Thymus (tissue), 14 donors: ENCODE measurements at places on chromosomes 2 and 18. TPM values are rescaled to one million over a fixed set of nuclear protein-coding genes. Genes with fewer than 3 reads are reported as not detected.
A peak's percentile ranks its signal among the peaks of the same experiment; 100 is the strongest.

GRCh38 chr2:101501443-101501842, 26.5 kb upstream of the RFX8 start:
- H3K4me3 ChIP-seq: no peak overlapping the region
- H3K27me3 ChIP-seq: no peaks in the 10 kb centered on the region
- peaks cover 6% of the 10 kb centered on the region for H3K4me1 ChIP-seq
- H3K27ac ChIP-seq: no peak overlapping the region
- no peaks in the 10 kb centered on the region for H3K36me3 ChIP-seq
- no peak for DNase-seq

MOGAT1 gene
- total RNA-seq: not detected

IKZF2 gene
- 158 TPM for total RNA-seq

GRCh38 chr2:2662037-2662846, 331.2 kb upstream of the MYT1L start:
- no peaks in the 10 kb centered on the region for H3K36me3 ChIP-seq
- no peak overlapping the region for H3K4me3 ChIP-seq
- DNase-seq: no peak
- H3K27me3 ChIP-seq: no peaks in the 10 kb centered on the region

DNA sequence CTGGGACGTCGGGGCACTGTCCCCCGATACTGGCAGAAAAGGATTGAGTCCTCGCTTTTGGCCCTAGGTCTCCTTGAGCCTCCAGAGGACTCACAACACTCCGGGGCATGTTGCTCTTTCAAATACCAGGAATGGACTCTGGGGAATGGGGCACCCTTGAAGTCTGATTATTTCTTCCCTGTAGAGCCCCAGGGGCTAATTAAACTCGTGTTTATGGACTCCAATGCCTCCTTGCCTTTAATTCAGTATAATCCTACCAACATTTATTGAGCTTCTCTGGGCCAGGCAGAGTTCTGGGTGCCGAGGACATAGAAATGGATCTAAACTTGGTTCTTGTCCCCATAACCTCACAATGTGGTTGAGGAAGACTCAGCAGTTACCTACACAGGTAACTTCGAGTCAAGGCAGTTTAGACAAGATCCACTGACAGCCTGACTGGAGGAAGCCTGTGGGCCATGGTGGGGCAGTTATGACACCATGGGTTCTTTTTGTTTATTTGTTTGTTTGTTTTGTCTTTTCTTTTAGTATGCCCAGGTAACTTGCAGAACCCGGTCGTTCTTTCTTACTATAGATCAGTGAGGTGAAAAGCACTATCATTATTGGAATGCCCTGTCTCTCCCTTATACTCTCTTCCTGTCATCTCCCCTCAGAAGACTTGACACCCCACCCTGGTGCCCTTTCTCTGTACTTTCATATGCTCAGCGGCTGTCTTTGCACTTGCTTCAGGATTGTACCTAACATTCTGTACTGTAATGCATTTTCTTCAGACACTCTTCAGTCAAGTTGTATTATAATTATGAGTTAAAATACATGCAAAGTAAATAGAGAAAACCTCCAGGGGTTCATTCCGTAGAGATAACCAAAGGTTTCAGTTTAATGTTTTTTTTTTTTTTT, 3.2 kb downstream of the CFLAR start:
- H3K4me3 ChIP-seq: peak overlapping the region; percentile 93
- H3K27me3 ChIP-seq: no peaks in the 10 kb centered on the region
- H3K4me1 ChIP-seq: peaks cover 27% of the 10 kb centered on the region
- no peak for DNase-seq

GRCh38 chr18:25516121-25516520, 164.2 kb upstream of the ZNF521 start:
- no peaks in the 10 kb centered on the region for H3K36me3 ChIP-seq
- H3K27me3 ChIP-seq: no peaks in the 10 kb centered on the region
- H3K4me3 ChIP-seq: no peak overlapping the region
- H3K27ac ChIP-seq: no peak overlapping the region
- no peak for DNase-seq

ZSWIM2 gene
- total RNA-seq: not detected

FBLN7 gene
- total RNA-seq: 6.0 TPM

- DNase-seq: no peak
- no peaks in the 10 kb centered on the region for H3K36me3 ChIP-seq
- no peaks in the 10 kb centered on the region for H3K27me3 ChIP-seq
- no peak overlapping the region for H3K4me3 ChIP-seq
- H3K27ac ChIP-seq: no peak overlapping the region
Observed at GRCh38 chr2:127584516-127585033, 49.1 kb downstream of the MYO7B start.

FBXO15 gene
- total RNA-seq: 5.1 TPM

PER2 gene
- 3.0 TPM for total RNA-seq

- H3K27me3 ChIP-seq: no peaks in the 10 kb centered on the region
- H3K36me3 ChIP-seq: no peaks in the 10 kb centered on the region
- H3K4me1 ChIP-seq: no peaks in the 10 kb centered on the region
- no peak overlapping the region for H3K4me3 ChIP-seq
Observed at GRCh38 chr18:58061349-58061748, 17.3 kb downstream of the NEDD4L start.

- H3K36me3 ChIP-seq: no peaks in the 10 kb centered on the region
- no peaks in the 10 kb centered on the region for H3K27me3 ChIP-seq
- DNase-seq: no peak
- no peak overlapping the region for H3K27ac ChIP-seq
- no peaks in the 10 kb centered on the region for H3K4me1 ChIP-seq
Observed at GRCh38 chr2:217766356-217766755, 236.4 kb downstream of the TNS1 start.
